ENCODE measurements at places on chromosomes 12 and 14.

DNA sequence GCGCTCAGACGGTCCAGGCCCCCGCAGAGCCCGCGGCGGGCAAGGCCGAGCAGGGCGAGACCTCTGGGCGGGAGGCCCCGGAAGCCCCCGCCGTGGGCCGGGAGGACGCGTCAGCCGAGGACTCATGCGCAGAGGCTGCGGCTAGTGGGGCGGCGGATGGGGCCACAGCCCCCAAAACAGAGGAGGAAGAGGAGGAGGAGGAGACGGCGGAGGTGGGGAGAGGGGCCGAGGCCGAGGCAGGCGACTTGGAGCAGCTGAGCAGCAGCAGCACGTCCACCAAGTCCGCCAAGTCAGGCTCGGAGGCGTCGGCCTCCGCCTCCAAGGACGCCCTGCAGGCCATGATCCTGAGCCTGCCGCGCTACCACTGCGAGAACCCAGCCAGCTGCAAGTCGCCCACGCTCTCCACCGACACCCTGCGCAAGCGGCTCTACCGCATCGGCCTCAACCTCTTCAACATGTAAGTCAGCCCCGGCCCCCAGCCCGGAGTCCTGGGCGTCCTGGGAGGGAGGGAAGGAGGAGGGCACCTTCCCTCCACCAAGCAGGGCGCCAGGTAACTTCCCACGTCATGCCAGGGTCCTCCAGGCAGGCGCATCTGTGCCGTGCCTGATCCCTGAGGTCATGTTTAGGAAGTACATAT is 72.4 kb downstream of the IQSEC3 start:
- DNase-seq: no peak

- no peak for DNase-seq
Measured at GRCh38 chr12:124588751-124589267, 21.4 kb upstream of the NCOR2 start.

GRCh38 chr12:113065126-113066007 is 8.8 kb downstream of the DTX1 start:
- no peak for DNase-seq

DNA sequence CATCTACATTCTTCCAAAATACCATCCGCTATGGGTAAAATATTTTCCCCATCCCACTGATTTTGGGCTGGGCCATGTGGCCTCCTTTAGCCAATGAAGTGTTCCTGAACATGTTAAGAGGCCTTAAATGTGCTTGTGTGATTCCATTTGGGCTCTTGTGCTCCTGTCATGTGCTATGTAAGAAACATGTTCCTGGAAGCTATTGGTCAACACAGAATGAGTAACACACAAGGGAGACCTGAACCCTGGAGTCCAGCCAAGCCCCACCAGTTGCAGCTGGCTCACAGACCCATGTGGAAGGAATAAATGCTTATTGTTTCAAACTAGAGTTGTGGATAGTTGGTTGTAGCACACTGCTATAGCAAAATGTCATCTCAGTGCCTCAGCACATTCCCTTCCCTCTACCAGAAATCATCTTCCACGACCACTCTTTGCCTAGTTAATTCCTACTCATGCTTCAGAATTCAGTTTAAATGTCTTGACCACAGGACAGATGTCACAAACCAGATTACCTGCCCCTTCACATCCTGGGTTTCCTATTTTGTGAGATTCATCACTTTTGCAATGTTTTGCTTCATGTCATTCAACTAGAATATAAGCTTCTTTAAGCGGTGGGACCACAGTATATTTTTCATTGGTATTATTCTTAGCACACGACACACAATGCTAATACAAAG is 217.3 kb upstream of the EEA1 start:
- no peak for DNase-seq

DNA sequence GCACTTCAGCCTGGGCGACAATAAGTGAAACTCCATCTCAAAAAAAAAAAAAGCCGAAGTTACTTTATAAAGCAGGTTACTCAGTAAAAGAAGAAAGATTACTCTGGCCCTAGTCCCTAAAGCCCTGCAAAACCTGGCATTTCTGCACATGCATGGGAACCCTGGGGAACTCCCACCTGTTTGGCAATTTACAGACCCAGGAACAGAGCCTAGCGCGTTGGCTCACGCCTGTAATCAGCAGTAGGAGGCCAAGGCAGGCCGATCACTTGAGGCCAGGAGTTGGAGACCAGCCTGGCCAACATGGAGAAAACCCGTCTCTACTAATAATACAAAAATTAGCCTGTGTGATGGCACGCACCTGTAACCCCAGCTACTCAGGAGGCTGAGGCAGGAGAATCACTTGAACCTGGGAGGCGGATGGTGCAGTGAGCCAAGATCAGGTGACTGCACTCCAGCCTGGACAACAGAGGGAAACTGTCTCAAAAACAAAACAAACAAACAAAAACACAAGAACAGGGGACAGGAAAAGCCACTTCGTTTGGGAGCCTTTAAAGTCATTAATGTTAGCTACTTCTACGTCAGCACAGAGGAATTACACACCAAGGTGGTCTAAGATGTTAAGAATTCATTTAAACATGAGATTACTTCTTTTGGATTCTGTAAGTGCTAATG is 34.1 kb upstream of the SPTSSA start:
- DNase-seq: no peak

DNA sequence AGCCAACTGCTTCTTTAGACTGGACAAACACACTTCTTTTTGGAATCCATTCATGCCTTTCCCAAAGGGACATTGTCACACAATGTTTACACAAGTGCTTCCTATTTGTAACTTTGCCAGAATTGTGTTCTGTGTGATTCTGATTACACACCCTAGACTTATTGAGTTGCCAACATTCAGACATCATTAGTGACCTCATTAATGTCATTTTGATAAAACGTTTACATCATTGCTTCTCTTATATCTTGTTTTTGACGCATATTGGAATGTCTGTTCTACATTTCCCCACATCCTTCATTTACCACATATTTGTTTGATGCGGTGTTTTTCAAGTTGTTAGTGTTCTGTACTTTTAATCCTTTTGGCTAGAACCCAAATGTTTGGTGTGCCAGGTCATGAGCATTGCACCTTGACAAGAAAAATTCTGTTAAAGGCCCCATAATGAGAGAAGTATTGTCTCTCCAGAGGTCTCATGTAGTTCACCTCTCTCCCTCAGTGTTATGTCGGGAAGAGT is 305.5 kb downstream of the AEBP2 start:
- no peak for DNase-seq

- DNase-seq: no peak
Measured at GRCh38 chr14:51849097-51849496, 11.3 kb upstream of the GNG2 start.

GRCh38 chr12:128510511-128510910 is 243.5 kb downstream of the TMEM132C start:
- no peak for DNase-seq

DNA sequence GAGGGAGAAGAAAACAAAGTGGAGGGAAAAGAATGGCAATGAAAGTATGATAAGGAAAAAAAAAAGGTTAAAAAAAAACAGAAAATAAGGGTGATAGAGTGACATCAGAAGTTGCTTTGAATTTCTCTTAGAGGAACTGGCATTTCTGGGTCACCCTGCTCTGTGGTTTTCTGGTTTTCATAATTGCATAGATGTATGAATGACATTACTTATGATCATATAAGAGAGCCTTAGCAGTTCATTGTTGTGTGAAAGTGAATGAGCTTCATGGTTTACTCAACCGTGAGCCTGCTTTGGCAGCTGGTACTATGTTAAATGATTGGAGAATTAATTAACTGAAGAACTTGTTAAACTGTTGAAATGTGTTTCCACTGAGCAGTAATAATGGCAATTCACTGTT is 336.4 kb upstream of the FBXO33 start:
- no peak for DNase-seq

DNA sequence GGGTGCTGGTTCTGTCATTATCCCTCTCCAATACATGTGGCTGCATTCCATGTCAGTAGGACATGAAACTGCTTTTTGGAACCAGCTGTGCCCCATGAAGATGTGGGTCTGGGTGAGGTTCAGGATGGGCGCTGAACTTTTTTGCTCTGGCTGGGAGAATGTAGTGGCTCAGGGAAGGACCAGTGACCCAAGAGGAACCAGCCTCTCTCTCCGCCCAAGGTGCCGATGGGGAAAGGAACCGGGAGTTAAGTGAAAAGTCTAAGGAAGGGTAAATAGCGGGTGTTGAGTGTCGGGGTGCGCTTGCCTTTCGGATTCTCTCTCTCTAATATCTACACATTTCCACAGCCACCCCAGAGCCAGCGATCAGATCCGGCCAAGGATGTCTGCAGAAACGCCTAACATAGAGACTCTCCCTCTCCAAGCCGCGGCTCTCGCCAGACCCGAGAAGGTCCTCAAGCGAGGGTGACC is 7.8 kb downstream of the ARHGEF25 start:
- DNase-seq: no peak

DNA sequence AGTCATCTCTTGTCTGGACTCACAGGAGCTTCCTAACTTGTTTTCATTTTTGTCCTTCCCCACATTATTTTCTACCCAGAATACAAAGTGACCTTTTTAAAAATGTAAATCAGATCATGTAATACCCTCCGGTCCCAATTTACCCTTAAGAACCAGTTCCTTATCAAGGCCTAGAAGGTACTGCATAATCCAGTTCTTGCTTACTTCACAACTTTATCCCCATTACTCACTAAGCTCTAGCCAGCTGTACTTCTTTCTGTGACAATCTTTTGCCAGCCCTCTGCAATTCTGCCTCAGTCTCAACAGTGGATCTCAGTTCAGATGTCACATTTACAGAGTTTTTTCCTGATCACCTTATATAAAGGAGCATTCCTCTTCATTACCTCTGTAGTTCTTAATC is 11.6 kb downstream of the RAP1B start:
- no peak for DNase-seq

DNA sequence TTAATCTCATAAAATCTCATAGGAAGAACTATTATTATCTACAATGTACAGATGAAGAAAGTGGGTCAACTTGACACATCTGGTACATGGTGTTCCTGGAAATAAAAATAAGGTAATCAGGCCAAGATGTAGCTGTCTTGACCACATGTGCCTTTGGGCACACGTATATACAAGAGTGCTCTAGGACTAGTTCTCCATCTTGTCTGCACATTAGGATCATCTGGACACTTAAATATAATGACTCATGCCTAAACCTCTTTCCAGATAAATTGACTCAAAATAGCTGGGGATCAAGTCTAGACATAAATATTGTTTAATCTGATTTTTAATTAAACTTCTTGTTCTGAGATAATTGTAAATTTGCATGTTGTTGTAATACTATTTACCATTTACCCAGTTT is 182.6 kb downstream of the CNTN1 start:
- DNase-seq: no peak

DNA sequence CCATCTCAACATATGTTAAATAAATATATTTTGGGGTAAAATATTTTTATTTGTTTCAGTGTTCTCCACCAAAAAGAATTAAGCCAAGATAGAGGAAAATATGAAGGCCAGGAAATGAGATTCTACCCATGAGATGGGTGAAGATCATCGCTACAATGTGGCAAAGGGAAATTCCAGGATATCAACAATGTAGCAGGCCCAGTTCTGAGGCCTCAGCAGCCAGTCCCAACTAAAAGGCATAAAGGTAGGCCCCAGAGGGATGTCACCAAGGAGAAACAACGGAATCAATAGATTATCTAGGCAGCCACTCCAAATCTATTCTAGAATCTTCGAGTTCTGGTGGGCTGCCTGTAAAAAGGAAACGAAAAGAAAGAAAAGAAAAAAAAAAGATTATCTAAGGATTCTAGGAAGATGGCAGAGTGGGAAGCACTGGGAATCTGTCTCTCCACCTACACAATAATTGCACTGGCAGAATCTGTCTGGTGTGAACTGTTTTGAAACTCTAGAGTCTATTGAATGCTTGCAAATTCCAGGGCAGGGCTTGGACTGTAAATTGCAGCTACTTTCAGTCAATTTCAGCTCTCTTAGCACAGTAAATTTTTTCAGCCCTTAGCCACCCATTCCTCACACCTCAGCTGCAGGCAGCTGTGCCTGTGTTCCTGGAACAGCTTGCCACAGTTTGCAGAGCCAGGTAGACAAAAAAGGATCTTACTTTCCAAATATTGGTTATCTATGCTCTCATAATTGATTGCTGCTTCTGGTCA is 33.1 kb upstream of the MMP19 start:
- DNase-seq: no peak

- no peak for DNase-seq
Measured at GRCh38 chr12:65313719-65314317, 35.3 kb downstream of the MSRB3 start.

- no peak for DNase-seq
Measured at GRCh38 chr14:99344051-99344758, 72.2 kb upstream of the BCL11B start.

- no peak for DNase-seq
Measured at GRCh38 chr12:104591257-104591885, 134.6 kb downstream of the CHST11 start.

DNA sequence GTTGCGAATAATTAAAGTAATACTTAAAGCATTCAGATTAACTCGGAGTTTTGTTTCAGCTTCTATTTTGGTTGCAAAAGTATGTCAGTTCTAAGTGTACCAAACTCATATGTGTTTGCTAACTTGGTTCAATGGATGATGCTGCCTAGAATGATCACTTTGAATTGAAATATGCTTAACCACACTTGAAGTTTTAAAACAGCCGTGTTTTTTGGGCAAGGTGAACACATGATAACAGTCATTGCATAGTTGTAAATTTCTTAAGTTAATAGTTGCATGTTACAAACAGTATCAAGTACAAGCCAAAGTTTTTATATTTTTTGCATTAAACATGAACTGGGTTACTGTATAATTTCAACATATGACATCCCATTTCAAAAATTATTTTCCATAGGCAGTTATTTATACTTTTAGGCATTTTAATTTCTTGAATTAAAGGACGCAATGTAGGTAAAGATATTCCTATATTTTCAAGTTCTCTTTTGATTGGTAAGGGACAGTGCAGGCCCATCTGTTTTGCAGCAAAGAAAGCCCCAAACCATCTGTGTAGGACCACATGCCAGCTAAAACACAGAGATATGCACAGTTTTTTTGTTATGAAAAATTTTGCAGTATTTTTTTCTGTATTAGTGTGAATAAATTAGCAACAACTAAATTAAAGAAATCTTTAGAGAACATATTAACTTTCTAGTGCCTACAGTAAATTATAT is 575.5 kb downstream of the PRKD1 start:
- no peak for DNase-seq

DNA sequence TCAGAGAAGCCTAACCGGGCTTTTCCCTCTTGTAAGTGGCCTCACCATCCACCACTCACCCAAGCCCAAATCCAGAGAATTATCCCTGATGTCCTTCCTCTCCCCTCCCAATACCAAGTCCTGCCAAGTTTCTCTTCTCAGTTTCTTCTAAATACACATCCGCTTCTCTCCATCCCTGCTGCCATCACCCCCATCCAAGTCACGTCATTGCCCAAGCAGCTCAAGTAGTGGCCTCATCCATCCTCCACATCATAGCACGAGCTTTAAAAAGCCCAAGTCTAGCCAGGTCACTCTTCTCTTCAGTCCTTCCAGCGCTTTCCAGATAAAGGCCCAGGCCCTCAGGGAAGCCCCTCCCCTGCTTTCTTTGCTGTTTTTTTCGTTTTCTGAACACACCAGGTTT is 25.4 kb downstream of the IL31 start:
- DNase-seq: no peak

- DNase-seq: no peak
Measured at GRCh38 chr12:99142651-99143050, 497.6 kb downstream of the APAF1 start.

- no peak for DNase-seq
Measured at GRCh38 chr12:73947326-73948026, 590.2 kb upstream of the ATXN7L3B start.

All from stimulated activated effector memory CD8-positive, alpha-beta T cell treated with anti-CD3 and anti-CD28 coated beads, Interleukin-12 subunit alpha, Interleukin-12 subunit beta, amount 100 ng/mL, for 72 hours (primary cell).